ENCODE measurements at places on chromosomes 2 and 18.

- no peak for DNase-seq
These were observed 196.3 kb downstream of the DCDC2C start for GRCh38 chr2:3899536-3900155.

DNA sequence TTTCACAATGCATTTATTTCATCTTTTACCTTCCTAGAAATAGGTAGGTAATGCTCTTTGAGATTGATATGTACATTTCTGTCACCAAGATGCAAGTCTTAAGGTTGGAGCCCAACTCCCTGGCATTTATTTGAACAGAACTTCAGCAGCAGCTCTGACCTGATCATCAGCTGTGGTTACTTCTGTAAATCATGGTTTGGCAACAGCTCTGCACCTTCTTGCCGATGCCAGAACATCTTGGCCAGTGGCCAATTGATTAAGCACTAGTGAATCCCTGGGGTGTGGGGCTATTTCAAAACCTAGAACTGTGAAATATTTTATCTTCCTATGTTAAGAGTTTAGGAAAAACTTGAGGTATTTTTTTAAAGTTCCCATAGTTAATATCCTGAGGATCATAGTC, 124.8 kb upstream of the NYAP2 start:
- peak; percentile 13 for DNase-seq

DNA sequence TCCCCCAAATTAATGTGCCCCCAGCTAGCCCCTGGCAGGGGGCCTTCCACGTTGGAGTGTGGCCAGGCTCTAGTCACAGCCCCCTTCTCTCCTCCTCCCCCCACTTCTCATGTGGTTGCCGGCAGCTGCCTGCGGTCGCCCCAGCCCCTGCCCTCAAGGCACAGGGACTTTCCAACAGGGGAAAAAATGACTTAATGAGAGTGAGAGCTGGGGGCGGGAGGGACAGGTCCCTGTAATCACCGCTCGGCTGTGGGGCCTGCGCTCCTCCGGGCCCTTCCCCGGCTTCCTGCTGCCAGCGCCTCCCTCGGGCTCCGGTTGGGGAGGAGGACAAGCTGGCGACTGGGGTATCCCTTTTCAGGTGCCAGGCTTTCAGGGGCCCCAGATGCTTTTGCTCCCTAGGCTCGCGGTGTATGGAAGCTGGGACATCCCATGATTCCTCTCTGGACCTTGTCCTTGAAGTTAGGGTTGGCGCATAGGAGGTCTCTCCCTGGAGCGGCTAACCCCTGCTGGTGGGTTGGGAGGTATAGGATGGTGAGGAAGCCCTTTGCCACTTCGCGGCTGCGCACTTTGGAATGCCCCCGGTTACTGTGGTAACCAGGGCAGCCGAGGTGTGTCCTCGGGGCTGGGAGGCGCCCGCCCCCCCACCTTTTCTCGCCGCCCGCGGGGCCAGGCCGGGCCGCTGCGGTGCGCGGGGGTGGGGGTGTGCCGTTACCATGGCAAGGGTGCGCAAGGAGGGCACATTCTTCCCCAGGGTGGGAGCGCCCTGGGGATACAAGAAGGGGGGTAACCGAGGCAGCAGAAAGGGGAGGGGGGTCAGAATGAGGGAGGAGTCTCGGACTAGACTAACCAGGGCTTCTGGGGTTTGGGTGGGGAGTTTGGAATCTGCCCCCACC, 16.1 kb downstream of the WNT10A start:
- DNase-seq, result peak; percentile 74

DNA sequence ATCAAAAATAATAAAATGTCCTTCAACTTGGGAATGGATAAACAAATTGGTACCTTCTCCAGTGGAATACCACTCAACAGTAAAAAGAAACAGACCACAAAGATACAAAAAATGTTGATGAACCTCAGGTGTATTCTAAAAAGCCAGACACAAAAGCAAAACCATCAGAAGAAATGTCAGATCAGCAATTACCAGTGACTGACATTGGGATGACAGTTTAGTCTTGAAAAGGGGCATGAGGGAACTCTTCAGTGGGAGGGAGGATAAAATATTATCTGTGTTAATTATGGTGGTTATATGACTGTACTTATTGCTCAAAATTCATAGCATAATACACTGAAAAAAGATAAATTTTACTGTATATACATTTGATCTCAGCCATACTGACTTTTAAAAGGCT, 473.0 kb downstream of the TMX3 start:
- no peak for DNase-seq

GRCh38 chr2:40109381-40109780, 330.3 kb upstream of the THUMPD2 start:
- DNase-seq, result no peak

DNA sequence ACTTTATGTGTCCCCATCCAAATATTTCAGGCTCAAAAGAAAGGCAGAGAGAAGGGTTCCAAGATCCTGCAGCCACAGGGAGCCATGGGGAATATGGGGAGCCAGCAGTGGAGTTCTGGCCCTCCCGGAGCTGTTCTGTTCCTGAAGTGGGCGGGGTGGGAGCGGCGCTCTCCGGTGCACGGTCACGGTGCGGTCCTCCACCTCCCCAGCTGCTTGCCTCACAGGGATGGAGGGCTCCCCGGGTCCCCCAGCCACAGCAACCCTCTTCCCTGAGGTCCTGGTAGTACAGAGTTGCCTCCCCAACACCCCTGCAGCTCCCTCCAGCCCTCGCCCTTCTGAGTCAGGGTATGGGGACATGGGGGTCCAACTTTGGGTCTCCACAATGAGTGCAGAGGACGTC, 26.2 kb upstream of the SNED1 start:
- DNase-seq, result no peak

DNA sequence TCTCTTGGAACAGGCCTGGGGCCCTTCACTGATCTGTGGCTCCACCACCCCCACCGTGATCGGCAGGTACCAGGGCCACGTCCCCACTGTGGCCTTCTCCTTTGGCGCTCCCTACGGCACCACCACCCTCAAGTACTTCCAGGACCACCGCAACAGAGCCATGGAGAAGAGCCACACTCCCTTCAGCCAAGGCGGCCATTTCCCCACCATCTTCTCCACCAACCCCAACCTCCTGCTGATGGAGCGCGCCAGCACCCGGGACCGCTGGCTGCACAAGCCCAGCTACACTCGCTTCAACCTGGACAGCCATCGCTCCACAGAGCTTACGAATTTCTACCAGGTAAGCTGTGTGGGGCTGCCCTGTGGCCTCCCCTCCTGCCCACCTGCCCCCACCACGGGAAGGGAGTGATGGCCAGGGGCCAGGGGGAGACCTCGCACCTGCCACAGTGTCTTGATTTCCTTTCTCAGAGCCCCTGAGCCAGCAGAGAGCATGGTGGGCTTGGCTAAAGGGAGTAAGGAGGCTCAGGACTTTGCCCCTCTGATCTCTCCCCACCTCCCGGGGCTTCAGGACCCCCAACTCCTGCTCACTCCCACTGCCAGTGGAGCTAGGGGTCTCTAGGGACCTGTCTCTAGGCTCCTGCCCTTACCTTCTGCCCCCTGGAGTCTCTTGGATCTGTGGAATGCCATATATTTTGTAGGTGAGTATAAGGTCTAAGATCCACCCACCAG, 65.2 kb downstream of the CIB4 start:
- no peak for DNase-seq

DNA sequence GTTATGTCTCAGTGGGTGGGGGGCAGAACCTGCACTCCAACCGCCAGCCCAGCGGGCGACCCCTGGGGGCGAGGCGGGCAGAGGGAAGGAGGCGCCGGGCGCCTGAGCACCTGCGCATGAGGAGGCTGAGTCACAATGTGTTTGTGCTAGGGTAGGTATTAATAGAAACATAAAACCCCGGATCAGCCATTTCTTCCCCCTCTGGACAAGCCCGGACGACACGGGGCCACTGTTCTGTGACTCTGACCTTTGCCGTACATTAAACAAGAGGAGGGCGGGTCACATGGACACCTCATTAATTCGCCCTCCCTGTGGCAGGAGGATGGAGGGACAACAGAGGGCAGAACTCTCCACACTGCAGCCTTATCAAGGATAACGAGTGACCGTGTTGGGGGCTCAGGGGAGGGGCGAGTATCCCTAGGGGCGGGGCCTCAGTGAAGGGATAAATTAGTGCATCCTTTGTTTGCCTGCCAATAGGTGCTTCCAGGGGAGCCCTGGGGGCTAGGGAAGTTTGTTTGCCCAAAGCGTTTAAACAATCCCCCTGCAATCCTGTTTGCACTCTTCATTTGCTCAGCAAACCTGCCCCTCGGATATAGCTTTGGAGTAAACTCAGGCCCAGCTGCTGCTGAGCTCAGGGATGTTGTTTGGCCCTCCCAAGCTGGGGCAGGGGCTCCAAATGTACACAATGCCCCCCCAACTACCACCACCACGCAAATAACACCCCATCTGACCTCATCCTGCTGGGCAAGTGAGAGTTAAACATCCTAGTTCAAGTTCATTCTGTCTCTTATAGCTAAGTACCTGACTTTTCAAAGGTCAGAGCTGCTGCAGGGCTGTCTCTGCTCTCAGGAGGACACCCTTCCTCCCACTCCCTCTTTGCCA, 171.2 kb upstream of the GLI2 start:
- DNase-seq, result peak; percentile 39

DNA sequence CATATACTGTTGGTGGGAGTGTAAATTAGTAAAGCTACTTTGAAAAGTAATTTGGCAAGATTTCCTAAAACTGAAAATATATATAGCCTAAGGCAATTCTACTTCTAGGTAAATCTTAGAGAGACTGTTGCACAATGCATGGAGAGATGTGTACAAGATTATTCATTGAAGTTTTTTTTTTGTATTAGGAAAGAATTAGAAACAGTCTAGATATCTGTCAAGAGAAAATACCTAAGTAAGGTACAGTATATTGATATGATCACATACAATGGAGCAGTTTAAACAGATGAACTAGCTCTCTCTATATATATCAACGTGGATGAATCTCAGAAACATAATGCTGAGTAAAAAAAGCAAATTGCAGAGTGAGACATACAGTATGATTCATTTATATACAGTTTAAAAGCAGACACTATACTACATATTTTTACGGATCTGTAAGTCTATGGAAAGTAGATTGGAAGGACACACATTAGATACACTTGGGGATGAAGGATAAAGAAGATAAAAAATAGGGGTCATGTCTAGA, 59.3 kb upstream of the ACVR1 start:
- no peak for DNase-seq

DNA sequence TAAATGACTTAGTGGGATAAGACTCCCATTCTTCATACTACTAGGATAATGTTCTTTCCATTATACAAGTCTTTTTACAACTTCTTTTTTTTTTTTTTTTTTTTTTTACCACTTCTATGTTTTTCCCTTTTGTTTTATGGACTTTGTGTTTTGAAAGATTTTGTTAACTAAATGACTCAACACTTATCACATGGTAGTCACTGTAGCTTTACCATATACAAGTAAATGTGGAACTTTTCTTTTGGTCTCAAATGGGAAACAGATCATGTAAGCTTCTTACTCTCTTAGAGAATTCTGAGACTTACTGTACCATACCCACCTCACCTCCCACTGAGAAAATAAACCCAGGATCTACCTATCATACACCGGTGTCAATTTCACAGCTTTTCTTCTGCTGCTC, 590.3 kb upstream of the CDH2 start:
- no peak for DNase-seq

DNA sequence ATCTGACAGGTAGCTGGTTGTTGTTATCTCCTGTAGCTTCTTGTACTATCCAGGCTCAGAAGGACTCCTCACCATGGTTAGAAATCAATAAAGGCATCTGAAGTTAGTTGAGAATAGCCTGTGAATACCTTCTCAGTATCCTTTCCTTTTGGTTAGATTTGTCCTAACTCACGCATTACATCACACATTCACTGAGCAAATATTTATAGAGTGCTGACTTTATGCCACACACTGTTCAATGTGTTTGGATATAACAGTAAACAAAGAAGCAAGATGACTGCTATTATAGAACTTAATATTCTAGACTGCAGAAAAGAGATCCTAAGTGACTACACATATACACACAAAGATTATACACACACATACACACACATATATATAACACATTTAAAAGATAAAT, 889.9 kb upstream of the CHAC2 start:
- no peak for DNase-seq

GRCh38 chr2:112156152-112156986, 18.2 kb downstream of the FBLN7 start:
- DNase-seq, result no peak

DNA sequence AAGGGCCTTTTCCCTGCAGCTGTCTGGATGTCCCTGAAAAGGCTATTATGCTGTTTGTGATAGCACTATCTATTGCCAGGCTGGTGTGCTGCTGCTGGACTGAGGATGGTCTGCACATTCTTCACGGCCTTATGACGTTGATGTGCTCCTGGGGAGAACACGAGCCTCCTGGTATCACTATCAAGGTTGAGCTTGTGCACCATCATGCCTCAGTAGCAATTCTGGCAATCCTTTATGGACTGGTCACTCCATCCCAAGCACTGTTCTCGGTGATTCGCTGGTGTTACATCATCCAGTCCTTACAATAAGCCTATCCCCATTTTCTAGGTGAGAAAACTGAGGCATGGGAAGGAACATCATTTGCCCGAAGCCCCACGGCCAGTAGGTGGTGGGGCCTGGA, 18.2 kb upstream of the CCBE1 start:
- DNase-seq, result no peak

- DNase-seq, result no peak
These were observed 171.8 kb downstream of the PTGR3 start for GRCh38 chr18:75036917-75037688.

DNA sequence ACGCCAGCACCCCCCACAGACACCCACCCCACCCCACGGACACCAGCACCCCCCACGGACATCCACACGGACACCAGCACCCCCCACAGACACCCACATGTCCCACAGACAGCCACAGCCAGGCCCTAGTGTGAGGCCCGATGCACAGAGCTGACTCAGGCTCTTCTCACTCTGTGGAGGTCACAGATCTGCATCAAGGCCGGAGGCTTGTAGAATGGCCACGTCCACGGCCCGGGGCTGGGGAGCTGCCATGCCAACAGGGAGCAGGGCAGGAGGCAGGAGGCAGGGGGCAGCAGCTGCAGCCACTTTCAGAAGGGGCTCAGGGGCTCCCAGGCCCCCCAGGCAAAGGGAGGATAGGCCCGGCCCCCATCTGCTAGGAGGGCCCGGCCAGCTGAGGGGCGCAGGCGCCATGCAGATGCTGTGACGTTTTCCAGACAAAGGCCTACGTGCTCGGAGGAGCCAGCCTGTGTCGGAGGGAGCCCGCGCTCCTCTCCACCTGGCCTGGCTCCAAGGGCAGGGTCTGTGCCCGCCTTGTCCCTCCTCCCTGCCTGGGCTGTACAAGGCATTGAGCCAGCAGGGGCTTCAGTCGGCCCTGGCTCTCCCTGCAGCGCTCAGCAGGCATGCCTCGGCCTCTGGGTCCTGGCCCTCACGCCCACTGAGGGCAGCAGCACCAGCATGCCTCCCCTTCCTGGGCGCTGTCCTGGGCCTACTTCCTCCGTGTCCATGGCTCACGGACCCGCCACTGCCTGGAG, 249.0 kb downstream of the TWIST2 start:
- peak; percentile 86 for DNase-seq

- no peak for DNase-seq
These were observed 44.2 kb downstream of the TTC27 start for GRCh38 chr2:32671885-32672533.

DNA sequence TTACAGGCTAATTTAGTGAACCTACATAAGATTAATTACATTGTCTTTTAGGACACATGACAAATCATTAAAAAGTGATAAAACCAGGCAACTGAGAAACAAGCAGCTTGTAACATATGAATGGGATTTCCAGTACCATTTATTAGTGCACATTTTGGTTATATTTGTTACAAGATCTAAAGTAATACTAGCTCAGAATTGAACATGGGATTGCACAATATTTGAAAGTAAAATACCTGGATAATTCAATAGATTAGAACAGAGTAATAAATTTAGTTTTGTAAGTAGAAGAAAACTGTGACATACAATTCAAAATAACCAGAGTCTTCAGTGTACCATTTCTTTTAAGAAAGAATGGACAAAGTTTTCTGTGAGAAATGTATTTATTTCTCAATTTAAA, 1400.7 kb upstream of the ACVR2A start:
- DNase-seq, result no peak
